Hindlimb muscle (tissue), 1 donor: ENCODE measurements at places on chromosomes 16 and 17.
A peak's percentile ranks its signal among the peaks of the same experiment; 100 is the strongest.

DNA sequence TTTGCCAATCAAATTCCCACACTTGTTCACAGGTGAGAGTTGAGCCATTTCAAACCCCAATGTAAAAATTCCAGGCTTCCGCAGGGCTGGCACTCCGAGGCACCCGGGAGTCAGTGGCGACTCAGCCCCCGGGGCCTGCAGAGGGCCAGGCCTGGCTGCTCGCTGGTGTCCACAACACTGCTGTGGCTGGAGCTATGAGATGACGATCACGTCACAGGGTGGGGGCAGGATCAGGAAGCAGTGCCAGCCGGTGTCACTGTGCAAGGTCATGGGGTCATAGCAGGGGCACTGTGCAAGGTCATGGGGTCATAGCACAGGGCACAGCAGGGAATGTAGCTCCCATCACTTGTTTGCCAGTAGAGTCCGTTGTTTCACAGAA is 7.8 kb downstream of the VPS4A start:
- no peak for DNase-seq

GRCh38 chr17:42520540-42520951 is 15.5 kb upstream of the NAGLU start:
- no peak for DNase-seq

- DNase-seq, result no peak
Observed at GRCh38 chr17:34607917-34608316, 28.5 kb downstream of the TMEM132E start.

DNA sequence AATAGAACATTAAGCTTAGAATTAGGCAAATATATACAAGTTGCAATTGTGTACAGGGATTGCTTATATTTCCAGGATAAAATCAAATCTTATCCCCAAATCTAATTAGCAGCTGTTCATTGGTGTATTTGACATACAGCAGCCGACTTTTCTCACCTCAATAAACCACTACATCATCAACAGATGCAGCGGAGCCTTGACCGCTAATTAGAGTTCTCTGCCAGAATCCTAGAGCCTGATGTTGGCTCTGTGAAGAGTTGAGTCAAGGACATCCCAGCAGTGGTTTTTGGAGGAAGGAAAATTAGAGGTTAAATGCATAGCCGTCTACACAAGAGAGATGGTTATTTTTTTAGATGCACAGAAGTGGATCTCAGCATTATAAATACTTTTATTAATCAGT is 221.9 kb upstream of the CACNG5 start:
- DNase-seq, result no peak

DNA sequence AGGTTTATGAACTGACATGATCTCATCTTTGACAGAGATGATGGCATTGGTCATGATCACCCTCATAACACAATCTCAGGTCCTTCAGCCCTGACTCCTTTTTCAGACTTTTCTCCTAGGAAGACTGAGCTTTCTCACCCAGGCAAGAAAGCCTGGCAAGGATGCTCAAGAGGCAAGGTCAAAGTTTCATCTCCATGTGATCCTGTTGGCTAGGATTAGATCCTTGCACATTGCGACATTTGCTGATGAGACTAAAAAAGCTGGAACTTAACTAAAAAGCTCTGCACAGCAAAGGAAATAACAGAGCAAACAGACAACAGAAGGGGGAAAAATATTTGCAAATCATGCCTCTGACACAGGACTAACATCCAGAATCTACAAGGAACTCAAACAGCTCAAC is 444.1 kb upstream of the PSMD7 start:
- no peak for DNase-seq

GRCh38 chr17:15278924-15279477 is 13.9 kb upstream of the PMP22 start:
- DNase-seq, result no peak

DNA sequence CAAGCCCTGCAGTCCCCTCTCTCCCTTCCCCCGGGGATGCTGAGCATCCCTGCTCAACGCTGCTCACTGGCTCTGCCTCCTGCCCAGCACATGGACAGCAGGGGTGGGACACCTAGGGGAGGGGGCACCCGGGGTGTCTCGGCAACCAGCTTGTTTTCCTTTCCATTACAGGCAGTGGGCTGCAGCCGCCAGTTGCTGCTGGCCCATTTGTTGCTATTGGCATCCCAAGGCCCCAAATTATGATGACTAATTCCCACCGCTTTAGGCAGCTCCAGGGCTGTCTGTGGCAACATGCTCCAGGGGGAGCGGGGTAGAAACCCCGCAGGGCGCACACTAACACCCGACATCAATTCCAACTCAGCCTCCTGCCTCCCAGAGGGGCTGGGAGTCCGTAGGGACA is 4.9 kb downstream of the SDK2 start:
- no peak for DNase-seq

DNA sequence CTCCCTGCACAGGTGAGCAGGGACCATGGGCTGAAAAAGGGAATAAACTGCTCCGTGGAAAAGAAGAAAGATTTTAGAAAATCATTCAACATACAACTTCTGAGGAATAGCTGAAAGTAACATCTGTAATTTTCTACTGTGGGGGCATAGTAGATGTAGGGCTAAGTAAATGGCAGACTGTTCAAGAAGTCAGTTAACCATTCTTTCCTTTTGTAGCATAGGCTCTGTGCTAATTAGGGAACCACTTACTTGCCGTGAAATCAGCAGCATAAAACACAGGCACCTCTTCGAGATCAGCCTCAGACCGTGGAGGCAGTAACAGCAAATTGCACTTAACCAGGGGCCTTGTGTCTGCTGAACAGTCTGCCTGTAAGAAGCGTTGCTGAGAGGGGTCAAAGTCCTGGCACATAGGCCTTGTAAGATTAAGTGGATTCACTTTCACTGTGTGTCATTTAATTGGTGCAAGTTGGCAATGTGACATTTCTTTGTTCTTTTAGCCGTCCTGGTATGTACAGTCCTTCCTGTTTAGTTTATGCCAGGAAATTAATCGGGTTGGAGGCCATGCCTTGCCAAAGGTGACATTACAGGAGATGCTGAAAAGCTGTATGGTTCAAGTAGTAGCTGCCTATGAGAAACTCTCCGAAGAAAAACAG is 10.4 kb downstream of the COG1 start:
- DNase-seq, result no peak

DNA sequence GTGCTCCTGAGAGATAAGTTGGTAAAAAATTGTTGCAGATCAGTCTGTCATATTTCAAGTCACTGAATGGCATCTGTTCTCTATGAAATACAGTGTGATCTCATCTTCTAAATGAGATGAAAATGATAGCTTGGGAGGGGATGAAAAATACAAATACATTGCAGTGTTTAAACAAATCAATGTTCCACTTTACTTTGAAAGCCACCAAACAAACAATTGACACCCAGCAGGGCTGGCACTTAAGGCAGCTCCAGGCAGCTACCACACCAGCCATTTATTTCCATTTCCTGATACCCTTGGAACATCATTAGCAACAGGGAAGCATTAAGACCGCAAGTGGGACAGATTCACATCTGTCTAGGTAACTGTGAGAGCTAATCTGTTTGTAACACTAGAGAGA is 827.6 kb upstream of the KIF2B start:
- no peak for DNase-seq

DNA sequence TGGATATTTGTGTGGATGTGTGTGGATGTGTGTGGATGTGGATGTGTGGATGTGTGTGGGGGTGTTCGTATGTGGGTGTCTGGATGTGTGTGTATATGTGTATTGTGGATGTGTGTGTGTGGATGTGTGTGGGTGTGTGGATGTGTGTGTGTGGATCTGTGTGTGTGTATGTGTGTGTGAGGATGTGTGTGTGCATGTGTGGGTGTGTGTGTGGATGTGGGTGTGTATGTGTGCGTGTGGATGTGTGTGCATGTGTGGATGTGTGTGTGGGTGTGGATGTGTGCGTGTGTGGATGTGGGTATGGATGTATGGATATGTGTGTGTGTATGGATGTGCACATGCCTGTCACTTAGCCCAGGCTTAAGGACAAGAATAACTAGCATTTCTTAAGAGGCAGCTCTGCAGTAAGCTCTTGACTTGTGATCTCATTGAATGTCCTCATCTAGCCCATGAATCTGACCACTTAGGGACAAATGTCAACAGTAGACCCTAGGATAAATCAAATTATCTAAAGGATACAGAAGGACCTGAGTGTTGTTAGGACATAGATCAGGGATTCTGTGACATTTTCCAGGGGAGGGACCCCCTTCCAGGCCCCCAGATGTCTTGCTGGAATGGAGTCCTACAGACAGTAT is 83.5 kb downstream of the BMERB1 start:
- no peak for DNase-seq

DNA sequence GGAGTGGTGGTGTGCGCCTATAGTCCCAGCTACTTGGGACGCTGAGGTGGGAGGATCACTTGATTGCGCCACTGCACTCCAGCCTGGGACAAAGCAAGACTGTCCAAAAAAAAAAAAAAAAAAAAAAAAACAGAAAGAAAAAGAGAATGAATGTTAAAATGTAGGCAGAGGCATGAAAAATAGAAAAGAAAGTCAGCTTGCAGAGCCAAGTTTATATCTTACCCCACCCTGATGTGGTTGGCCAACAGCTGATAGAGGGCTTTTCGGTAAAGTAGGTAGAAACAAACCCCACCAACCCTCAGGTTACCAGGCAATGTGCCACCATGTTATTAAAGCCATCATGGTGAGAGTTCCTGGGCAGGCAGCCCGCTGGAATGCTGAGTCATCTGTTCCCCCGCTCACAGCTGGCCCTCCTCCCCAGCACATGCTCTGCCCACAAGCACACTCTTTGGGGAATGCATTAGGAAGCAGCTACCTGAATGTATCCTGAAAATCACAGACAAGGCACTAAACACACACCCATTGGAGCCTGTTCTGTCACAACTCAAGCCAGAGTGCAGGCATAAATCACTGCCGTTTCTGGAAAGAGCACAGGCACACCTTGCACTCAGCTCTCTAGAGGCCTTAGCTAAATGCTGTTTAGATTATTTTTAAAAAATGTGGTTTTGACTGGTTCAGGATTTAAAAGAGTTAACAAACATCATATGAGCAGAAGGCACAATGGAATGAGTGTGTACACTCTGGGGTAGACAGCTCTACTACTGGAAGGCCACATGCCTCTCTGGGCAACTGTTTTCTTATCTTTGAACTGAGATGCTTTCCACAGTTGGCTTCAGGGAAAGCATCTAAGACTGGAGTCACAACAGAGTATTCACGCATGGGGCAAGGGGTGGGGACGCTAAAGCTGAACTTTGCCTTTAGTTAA is 128.5 kb downstream of the PARN start:
- DNase-seq, result peak; percentile 82
